ENCODE measurements at places on chromosomes 2 and 18.

GRCh38 chr2:206464597-206464996 is 21.3 kb downstream of the ADAM23 start:
- no peak for DNase-seq

DNA sequence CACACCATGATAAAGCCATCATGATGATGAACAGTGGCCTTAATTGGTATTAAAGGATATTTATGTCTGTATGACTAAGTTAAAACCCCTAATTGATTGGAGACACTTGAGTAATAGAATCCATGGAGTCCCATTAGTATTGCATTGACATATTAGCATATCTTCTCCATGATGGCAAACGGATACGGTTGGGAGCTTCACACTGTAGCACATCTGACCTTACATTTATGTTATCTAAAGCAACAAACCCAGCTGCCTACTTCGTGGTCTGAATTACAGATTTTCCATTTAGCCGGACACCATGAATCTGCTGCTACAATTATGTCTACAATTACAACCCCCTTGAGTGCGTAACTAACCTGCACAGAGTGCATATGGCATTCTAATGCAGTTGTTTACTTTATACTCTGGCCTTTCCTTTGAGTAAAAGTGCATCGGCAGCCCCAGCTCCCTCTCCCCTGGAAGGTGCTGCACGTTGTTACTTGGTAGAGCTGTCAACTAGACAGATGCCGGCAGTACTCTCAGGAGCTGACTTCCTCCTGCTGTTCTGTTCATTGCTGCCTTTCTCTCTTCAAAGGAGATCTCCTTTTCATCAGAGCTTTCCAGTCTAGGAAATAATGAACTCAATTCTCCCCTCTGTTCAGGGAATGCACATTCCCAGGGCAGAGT is 92.1 kb downstream of the LRRC30 start:
- no peak for DNase-seq

DNA sequence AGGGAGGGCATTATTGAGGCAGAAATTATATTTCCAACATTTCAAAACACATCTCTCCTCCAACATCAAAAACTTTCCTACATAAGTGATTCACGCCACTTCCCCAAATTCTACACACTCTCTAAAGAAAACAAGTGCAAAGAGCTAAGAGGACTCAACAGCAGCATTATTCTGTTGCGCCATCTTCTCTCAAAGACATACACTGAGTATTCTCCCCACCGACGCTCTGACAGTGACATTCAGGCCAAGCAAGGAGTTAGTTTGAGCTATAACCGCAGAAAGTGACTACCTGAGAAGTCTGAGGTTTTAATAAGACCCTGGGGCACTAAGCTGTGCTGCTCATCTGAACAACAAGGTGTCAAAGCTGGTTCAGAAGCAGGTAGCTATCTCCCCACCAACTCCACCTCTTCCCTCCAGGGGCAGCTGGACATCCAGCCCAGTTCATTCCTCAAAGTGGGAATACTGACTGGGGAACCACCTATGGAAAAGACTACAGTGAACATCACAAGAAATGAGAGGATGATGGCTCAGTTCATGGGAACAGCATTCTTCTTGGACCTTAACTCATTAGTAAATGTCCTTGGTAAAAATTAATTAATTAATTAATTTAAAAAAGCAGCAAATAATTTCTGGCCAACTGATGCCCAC is 309.5 kb upstream of the CCDC68 start:
- DNase-seq = no peak

GRCh38 chr18:76458522-76459311 is 36.3 kb downstream of the ZNF516 start:
- DNase-seq = no peak

- no peak for DNase-seq
Measured at GRCh38 chr2:234502285-234502918, 5.5 kb upstream of the ARL4C start.

GRCh38 chr2:167570370-167570769 is 677.0 kb downstream of the STK39 start:
- no peak for DNase-seq

- DNase-seq = no peak
Measured at GRCh38 chr2:150357770-150358467, 129.5 kb downstream of the RND3 start.

- no peak for DNase-seq
Measured at GRCh38 chr2:182814380-182814779, 52.1 kb downstream of the FRZB start.

GRCh38 chr2:37005118-37005868 is 39.0 kb upstream of the STRN start:
- DNase-seq = no peak

DNA sequence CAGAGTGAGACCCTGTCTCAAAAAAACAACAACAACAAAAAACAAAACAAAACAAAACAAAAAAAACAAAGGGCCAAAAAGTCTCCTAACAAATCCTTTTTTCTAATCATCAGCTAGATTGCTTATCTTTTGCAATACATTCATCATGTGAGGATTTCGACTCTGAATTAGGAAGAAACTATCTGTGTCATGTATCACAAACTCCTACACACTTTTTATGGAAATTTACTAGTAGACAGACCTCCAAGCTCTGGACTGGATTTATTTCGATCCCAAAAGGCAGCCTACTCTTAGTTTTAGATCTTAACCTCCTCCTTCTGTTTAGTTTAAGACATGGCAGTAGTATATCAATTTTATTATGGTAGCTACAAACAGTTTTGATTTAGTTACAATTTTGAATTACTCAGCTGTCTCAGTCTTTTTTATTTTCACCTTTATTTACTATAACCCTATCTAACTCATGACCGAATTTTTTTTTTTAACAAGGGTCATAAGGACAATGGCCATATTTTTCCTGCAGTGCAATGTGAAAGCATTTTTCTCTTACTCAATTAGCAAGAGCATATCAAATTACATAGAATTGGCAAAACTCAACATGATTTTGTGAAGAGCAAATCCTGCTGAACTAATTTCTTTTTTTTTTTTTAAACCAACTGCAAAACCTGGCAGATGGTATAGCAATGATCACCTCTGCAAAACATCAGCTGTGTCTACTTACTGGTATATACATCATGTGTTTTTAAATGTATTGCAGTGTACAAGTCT is 10.7 kb upstream of the CCDC88A start:
- no peak for DNase-seq

- DNase-seq = no peak
Measured at GRCh38 chr18:74255131-74255616, 36.6 kb downstream of the CYB5A start.

All from effector memory CD4-positive, alpha-beta T cell (primary cell).